ENCODE measurements at places on chromosomes 6 and 20.

DNA sequence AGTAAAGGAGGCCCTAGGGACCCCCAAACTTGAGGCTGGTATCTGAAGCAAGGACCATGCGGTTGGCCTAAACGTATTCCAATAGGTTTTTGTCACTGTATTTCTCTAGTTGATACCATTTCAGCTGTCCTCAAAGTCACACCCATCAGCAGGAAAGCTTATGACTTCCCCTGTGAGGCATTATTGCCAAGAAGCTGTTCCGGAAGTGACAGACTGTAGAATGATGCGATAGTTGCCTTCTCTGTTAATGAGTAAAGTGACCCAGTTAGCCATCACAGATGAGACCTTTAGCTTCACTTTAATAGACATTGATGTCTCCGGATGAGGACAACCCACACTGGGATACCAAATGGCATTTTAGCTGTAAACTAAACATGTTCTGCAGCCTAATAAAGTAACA, 147.9 kb downstream of the RNGTT start:
- no peak for DNase-seq

- no peak for DNase-seq
Observed at GRCh38 chr20:47887064-47887463, 101.8 kb upstream of the SULF2 start.

GRCh38 chr6:55528624-55529023, 50.4 kb downstream of the HMGCLL1 start:
- DNase-seq: no peak

GRCh38 chr20:549722-550496, 6.3 kb upstream of the CSNK2A1 start:
- no peak for DNase-seq

GRCh38 chr6:86502497-86502896, 434.8 kb upstream of the HTR1E start:
- no peak for DNase-seq

GRCh38 chr6:95994151-95994550, 21.6 kb upstream of the FUT9 start:
- DNase-seq: no peak

DNA sequence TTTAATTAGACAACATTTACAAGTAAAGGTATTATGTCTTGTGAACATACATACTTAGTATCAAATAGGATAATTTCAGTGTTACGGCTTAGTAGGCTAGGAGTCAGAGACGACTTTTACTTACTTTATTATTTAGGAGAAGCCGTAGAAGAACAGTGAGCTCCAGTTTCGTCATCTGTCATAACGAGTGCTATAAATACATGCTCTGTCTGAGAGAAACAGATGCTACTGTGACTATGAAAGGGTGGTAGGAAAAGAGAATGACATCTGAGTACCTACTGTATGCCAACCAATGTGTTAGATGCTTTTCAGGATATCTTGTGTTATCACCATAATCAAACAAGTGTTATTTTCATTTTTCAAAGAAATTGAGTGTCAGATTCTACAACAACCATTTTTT, 119.0 kb downstream of the EYA4 start:
- no peak for DNase-seq

DNA sequence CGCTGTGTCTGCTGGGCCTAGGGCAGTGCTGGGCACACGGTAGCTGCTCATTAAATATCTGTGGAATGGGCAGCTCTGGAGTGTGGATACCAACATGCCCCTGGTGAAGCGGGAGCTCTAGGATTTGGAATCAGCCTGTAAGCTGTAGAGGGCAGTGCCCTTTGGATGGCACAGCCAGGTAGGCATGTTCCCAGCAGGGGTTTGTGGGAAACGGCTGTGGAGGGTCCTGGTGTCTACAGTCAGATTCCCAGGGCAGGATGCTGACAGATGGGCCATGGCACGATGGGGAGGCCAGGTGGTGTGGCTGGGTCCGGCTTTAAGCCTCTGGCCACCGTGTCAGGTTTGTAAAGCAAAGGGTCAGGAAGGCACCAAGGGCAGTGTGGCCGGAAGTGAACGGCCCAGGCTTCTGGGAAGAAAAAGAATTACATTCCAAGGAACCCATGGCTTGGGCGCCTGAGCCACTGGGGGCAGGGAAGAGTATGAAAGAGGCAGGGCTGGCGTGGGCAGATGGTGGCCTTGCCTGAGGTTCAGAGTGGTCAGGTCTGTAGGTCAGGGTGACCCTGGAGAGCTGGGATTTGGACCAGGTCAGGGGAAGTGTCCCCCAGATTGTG, 44.8 kb downstream of the UBE2V1 start:
- no peak for DNase-seq

- no peak for DNase-seq
Observed at GRCh38 chr6:155117256-155117655, 122.1 kb downstream of the TIAM2 start.

DNA sequence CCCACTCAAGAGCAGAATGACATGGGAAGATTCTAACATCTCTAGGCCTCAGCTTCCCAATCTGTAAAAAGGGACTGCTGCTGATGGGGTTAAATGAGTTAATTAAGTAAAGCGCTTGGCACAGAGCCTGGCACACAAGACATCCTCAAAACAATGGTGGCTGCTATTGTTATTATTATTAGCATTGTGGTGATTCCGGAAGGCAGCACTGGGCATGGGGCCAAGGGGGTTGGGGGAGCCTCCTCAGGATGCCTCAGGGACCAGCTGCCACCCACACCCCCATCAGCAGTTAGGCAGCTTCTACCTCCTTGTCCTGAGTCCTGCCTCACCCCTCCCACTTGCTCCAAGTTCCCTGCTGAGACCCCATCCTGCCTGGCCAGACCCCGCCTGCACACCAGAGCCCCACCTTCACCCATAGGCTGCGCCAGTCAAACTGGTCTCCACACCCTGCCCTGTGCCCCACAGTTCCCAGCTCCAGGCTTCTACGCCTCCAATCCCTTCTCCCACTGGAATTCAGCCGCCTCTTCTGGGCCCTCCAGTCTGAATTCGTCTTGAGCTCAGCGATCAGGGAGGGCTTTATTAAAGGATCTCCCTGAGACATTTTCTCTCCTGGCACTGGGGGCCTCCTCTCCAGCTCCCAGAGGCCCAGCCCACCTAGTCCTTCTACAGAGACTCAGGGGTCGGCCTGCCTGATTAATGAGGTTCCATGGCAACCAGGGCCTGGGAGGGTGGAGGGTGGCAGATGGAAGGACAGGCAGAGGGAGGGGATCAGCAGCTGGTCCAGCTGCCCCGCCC, 1.5 kb downstream of the E2F1 start:
- no peak for DNase-seq

DNA sequence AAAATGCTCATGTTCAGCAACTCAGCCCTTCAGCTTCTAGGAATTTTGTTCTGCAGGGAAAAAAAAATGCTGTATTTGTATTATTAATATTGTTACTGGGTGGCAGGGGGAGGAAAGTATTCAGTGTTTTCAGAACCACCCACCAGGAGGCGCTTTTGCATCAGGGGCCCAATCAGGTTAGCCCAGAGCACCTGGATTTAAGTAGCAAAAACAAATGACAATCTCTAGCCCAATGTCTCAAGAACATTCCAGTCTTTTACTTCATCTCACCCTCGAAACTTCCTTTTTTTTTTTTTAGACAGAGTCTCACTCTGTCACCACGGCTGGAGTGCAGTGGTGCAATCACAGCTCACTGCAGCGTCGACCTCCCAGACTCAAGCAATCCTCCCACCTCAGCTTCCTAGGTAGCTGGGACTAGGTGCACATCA, 635 bp upstream of the C20orf203 start:
- peak; percentile 33 for DNase-seq
